ENCODE measurements at places on chromosomes 13 and 19.

GRCh38 chr13:83182845-83183244, 699.4 kb downstream of the SLITRK1 start:
- no peaks in the 10 kb centered on the region for H3K27me3 ChIP-seq
- no peak overlapping the region for H3K27ac ChIP-seq
- no peaks in the 10 kb centered on the region for H3K4me1 ChIP-seq
- no peak for DNase-seq
- H3K4me3 ChIP-seq: no peak overlapping the region

- H3K36me3 ChIP-seq: no peaks in the 10 kb centered on the region
- H3K27ac ChIP-seq: no peak overlapping the region
- no peak overlapping the region for H3K4me3 ChIP-seq
- H3K27me3 ChIP-seq: no peaks in the 10 kb centered on the region
Measured at GRCh38 chr19:33426621-33427361, 53.3 kb downstream of the CEBPG start.

DNA sequence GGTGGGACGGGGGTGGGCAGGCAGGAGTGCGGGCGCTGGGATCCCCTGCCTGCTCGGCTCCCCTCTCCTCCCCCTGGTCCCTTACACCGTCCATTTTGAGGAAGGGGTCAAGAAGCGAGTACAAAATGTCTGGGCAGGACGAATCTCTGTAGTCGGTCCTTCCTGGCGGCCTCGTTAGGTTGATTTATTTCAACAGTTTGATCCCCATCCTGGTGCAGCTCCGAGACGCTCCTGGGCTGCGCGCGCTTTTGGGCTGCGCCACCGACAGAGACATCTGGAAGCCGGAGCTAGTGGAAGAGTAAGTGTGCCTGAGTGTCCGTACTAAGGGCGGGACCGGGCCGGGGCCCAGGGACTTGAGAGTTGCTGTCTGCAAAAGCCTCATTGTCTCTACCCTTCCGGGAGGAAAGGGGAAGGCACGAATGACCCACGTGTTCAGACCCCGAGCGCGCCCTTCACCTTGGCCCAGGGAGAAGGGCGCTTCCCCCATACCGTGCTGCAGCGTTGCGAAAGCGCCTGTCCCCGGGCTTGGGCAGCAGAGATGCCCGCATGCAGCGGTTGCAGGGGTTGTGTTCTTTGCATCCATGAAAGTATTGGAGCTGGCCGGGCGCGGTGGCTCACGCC, 1.8 kb downstream of the ZNF114 start:
- no peaks in the 10 kb centered on the region for H3K36me3 ChIP-seq
- H3K4me3 ChIP-seq: peak overlapping the region; percentile 63
- peak; percentile 57 for DNase-seq

DNA sequence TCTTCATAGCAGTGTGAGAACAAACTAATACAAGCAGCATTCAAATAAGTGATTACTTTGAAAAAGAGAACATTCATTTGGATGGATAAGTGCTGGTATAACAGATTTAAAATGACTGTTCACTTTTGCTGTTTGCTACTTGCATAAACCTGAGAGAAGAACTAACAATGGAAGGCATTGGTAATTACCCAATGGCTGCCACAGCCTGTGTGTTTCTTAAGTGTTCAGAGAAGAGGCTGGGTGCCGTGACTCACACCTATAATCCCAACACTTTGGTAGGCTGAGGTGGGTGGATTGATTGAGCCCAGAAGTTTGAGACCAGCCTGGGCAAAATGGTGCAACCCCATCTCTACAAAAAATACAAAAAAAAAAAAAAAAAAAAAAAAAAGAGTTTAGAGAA, 4.9 kb upstream of the TEX26 start:
- no peaks in the 10 kb centered on the region for H3K4me1 ChIP-seq
- H3K27ac ChIP-seq: no peak overlapping the region
- no peak overlapping the region for H3K4me3 ChIP-seq
- no peaks in the 10 kb centered on the region for H3K36me3 ChIP-seq
- no peak for DNase-seq
- H3K27me3 ChIP-seq: peaks cover 3% of the 10 kb centered on the region

GRCh38 chr13:52811841-52812240, 36.6 kb downstream of the PCDH8 start:
- no peaks in the 10 kb centered on the region for H3K27me3 ChIP-seq
- H3K36me3 ChIP-seq: no peaks in the 10 kb centered on the region
- H3K27ac ChIP-seq: no peak overlapping the region
- DNase-seq: no peak

- H3K27ac ChIP-seq: no peak overlapping the region
- H3K4me3 ChIP-seq: no peak overlapping the region
- H3K36me3 ChIP-seq: no peaks in the 10 kb centered on the region
- peak; percentile 96 for DNase-seq
- H3K27me3 ChIP-seq: no peaks in the 10 kb centered on the region
Measured at GRCh38 chr13:29901710-29902631, 51.6 kb upstream of the UBL3 start.

DNA sequence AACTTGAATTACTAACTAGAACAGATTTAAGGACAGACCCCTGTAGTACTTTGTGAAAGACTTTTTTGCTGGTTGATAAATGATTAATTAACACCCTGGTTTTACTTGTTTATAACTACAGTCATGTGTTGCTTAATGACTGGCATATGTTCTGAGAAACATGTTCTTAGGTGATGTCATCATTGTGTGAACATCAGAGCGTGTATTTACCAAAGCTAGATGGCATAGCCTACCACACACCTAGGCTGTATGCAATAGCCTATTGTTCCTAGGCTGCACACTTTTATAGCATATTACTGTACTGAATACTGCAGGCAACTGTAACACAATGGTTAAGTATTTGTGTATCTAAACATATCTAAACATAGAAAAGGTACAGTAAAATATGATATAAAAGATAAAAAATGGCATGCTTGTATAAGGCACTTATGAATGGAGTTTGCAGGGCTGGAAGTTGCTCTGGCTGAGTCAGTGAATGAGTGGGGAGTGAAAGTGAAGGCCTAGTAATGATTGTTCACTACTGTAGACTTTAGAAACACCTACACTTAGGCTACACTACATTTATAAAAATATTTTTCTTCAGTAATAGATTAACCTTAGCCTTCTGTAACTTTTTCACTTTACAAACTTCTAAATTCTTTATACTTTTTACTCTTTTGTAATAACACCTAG, 260.3 kb downstream of the KCNRG start:
- DNase-seq: no peak
- no peak overlapping the region for H3K4me3 ChIP-seq
- no peaks in the 10 kb centered on the region for H3K27me3 ChIP-seq
- H3K27ac ChIP-seq: no peak overlapping the region
- H3K4me1 ChIP-seq: no peaks in the 10 kb centered on the region
- no peaks in the 10 kb centered on the region for H3K36me3 ChIP-seq

- no peaks in the 10 kb centered on the region for H3K4me1 ChIP-seq
- peaks cover 5% of the 10 kb centered on the region for H3K36me3 ChIP-seq
- H3K4me3 ChIP-seq: no peak overlapping the region
Measured at GRCh38 chr13:77056382-77056781, 29.4 kb upstream of the FBXL3 start.

- DNase-seq: no peak
- H3K4me1 ChIP-seq: no peaks in the 10 kb centered on the region
- H3K27me3 ChIP-seq: no peaks in the 10 kb centered on the region
- no peak overlapping the region for H3K27ac ChIP-seq
Measured at GRCh38 chr13:33860526-33860925, 42.6 kb downstream of the RFC3 start.

GRCh38 chr19:13229246-13229645, 79.0 kb downstream of the IER2 start:
- H3K27me3 ChIP-seq: peaks cover 11% of the 10 kb centered on the region
- H3K4me3 ChIP-seq: no peak overlapping the region
- no peak overlapping the region for H3K27ac ChIP-seq

DNA sequence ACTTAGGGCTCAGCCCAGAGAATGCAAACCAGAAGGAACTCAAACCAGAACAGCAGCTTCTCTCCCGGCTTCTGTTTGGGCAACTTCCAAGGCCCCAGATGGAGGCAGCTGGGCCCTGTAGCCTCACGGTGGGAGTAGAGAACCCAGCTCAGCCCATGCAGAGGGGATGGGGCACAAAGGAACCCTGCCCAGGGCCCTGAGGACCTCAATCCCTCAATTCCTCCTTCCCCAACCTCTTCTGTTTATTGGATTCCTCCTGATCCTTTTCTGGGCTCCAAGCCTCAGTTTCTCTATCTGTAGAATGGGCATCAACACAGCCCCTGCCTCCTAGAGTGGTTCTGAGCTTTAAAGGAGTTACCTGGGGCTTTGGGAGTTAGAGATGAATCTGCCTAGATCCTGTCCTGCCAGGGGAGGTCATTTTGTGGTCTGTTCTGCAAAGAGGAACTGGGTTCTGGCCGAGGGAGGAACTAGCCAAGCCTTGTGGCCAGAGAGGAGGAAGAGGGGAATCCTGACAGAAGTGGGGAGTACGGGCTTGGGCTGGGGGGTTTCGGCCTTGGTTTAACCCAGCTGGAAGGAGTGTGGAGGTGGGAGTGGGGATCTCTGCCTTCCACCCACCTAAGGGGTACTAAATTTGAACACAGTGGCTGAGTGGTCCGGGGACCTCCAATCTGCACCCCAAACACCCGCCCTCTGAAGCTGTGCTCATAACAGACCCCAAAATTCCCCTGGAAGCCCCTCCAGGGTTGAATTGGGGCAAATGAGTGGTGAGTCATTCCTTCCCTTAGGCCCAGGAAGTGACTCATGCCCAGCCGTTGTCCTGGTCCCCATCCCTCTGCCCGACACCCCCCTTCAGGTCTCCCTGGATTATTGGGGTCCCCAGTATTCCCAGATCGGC, 2.7 kb downstream of the ADGRE5 start:
- no peaks in the 10 kb centered on the region for H3K36me3 ChIP-seq
- H3K27ac ChIP-seq: peak overlapping the region; percentile 91
- H3K27me3 ChIP-seq: no peaks in the 10 kb centered on the region

DNA sequence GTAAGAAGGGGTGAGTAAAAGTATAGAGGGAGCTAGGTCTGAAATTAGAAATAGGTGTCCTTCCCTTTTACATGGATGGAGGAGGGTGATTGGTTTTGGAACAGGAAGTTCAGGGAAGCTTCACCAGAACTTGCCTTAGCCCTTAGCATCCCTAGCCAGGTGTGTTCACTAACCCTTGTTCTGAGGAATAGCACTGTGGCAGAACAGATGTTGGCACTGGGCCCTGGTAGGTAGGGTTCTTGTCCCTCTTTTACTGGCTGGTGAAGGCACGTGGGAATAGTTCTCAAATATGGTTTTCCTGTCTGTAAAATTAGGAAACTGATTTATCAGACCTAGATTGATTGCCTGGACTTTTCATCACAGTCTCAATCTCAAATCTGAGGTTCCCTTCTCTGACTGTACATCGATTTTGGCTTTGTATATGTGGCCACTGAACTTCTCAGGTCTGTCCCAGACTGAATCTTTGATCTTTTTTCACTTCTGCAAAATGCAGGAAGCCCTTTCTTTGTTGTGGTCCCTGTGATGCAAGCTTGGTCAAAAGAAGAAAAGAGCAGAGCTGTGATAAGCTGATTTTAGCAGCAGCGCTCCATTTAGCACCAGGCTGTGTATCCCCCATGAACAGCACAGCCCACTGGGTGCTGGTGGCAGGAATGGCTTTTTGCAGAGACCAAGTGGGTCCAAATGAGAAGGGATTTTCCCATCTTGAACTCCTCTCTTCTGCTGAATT, 86.2 kb upstream of the HTR2A start:
- no peak overlapping the region for H3K27ac ChIP-seq
- no peaks in the 10 kb centered on the region for H3K36me3 ChIP-seq
- no peaks in the 10 kb centered on the region for H3K27me3 ChIP-seq

- no peaks in the 10 kb centered on the region for H3K36me3 ChIP-seq
- DNase-seq: peak; percentile 46
- no peaks in the 10 kb centered on the region for H3K4me1 ChIP-seq
- H3K4me3 ChIP-seq: no peak overlapping the region
- H3K27ac ChIP-seq: no peak overlapping the region
Measured at GRCh38 chr19:16249826-16250404, 52.2 kb downstream of the AP1M1 start.

GRCh38 chr13:79196366-79196765, 209.7 kb downstream of the RBM26 start:
- H3K4me1 ChIP-seq: no peaks in the 10 kb centered on the region
- DNase-seq: no peak
- no peak overlapping the region for H3K27ac ChIP-seq
- H3K27me3 ChIP-seq: no peaks in the 10 kb centered on the region

- no peak overlapping the region for H3K27ac ChIP-seq
- no peaks in the 10 kb centered on the region for H3K27me3 ChIP-seq
- H3K4me1 ChIP-seq: no peaks in the 10 kb centered on the region
- DNase-seq: no peak
Measured at GRCh38 chr19:1582201-1582600, 10.5 kb downstream of the MBD3 start.

DNA sequence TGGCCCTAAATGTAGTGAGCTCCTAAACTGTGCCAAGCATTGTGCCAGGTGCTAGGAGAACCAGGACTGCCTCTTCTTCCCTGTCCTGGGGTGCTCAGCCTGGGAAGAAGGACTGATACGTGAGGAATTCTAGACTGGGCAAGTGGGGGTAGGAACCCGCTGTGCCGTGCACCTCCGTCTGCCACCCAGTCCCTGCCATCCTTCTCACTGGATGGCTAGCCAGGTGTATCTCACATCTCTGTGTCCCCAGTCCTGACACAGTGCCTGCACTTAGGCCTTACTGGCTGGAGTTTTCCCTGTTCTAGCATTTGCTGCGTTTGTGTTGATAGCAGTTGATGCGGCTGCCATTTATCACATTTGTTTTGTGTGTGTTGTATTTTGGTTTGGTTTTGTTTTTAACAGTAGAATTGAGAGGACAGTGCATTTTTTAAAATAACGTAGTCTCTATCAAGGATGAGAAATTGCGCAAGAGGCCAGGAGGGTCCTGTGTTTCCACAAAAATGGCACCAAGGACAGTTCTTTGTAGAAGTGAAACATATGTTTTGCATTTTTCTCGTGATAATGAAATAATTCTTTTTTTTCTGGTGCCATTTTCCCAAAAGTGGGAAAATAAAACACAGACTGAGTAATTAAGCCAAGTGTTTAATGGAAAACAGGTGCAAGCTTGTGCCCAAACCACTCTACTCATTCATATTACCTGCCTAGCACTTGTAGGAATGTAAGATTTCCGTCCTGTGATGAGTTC, 4.7 kb upstream of the GPR183 start:
- DNase-seq: no peak
- peak overlapping the region; percentile 38 for H3K27ac ChIP-seq
- H3K27me3 ChIP-seq: no peaks in the 10 kb centered on the region
- H3K4me1 ChIP-seq: peaks cover 28% of the 10 kb centered on the region
- no peak overlapping the region for H3K4me3 ChIP-seq
- no peaks in the 10 kb centered on the region for H3K36me3 ChIP-seq

All from fibroblast of lung (primary cell).